Mesothelial cell of epicardium (in vitro differentiated cells): ENCODE measurements at places on chromosomes 2 and 18. TPM values are rescaled to one million over a fixed set of nuclear protein-coding genes. Genes with fewer than 3 reads are reported as not detected.

The NCK2 gene
- total RNA-seq: 57.5 to 59.5 TPM (median 58.9 TPM) in 3 replicates

DNA sequence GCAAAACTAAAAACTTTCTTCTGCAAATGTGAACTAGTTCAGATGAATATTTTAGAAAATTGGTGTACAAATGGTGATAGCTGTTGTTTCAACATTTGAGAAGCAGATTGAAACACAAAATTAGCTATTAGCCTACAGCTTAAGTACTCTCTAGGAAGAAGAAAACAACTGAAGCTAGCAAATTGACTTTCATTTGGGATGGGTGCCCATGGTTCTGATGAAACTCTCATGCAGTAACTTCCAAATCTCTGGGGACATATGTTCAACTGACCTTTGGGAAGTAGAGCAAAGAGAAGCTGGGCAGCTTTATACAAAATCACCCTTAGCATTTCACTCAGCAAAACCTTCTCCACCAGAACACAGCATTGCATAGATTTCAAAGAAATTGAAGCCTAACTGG is 119.0 kb downstream of the GALNT13 start:
- no peaks in the 10 kb centered on the region for H3K4me1 ChIP-seq
- no peaks in the 10 kb centered on the region for H3K27me3 ChIP-seq
- no peak overlapping the region for H3K4me3 ChIP-seq
- no peak for DNase-seq

The GPR75 gene
- 3.7 to 5.2 TPM (median 4.8 TPM) in 3 replicates for total RNA-seq

- H3K27ac ChIP-seq: no peak overlapping the region
- H3K36me3 ChIP-seq: peaks cover 3% of the 10 kb centered on the region
- peaks cover 7% of the 10 kb centered on the region for H3K27me3 ChIP-seq
- peaks cover 8% of the 10 kb centered on the region for H3K4me1 ChIP-seq
- no peak for DNase-seq
Measured at GRCh38 chr2:25000036-25000435, 28.3 kb upstream of the DNAJC27 start.

DNA sequence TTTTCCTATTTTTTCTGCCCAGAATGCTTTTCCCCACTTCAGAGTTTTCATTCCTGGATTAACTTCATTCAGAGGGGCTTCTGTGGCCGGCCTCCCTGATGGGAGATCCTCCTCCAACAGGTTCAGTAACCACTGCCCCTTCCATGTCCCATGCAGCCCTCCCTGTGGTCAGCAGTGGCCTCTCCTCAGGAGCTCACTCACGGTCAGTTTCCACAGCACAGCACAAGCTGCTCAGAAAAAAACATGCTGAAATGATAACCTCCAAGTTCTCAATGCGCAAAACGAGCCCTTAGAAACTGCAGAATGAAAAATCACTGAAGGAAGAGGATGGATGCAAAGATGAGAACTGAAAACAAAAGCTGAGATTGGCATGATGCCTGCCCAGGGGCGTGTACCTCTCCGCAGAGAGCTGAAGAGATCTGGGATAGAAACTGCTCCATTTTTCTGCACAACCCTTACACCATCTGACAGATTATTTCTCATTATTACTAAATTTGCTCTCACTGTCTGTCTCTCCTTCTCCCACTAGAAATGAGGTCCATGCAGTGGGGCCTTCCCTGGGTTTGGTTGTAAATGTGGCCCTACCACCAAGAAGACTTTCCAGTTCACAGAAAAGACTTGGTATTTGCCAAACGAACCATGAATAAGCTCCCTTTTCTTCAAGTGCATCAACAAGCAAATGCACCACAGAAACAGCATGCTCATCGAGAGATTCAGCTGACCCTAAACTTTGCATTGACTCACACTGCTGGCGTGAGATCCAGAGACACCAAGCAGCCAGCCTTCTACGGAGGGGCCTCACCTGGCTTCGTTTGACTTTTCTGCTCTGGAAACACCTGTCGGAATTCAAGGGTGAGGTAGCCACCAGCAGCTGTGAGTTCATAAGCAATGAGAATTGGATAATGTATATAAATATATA is 51.5 kb downstream of the TMEM18 start:
- H3K36me3 ChIP-seq: no peaks in the 10 kb centered on the region
- H3K4me1 ChIP-seq: no peaks in the 10 kb centered on the region
- no peak overlapping the region for H3K4me3 ChIP-seq

The C1QL2 gene
- total RNA-seq: not detected in 3 replicates

- no peak overlapping the region for H3K4me3 ChIP-seq
- DNase-seq: no peak
- no peaks in the 10 kb centered on the region for H3K36me3 ChIP-seq
- H3K4me1 ChIP-seq: no peaks in the 10 kb centered on the region
- H3K27me3 ChIP-seq: peaks cover 4% of the 10 kb centered on the region
- no peak overlapping the region for H3K27ac ChIP-seq
Measured at GRCh38 chr18:64490207-64490606, 341.3 kb upstream of the LINC00305 start.

DNA sequence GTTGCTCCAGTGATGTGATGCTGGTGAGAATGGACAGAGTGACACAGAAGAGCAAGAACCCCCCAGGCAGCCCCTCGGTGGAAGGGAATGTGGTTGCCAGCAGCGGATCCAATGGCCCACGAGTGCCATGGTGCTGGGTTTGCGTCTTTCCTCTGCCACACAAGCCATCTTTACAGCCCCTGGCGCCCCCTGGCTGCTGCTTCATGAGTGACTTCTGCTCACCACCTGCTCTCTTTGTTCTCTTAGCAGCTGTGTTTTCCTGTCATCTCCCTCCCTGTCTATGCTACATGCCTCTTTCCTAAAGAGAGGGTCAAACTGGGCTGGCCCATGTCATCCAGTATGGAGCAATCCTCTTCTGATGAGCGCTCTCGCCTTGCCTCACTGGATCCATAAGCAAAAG is 300.0 kb upstream of the SMIM21 start:
- H3K27ac ChIP-seq: no peak overlapping the region
- DNase-seq: peak; percentile 41
- H3K36me3 ChIP-seq: no peaks in the 10 kb centered on the region
- H3K27me3 ChIP-seq: no peaks in the 10 kb centered on the region
- H3K4me1 ChIP-seq: no peaks in the 10 kb centered on the region
- no peak overlapping the region for H3K4me3 ChIP-seq

The PUM2 gene
- total RNA-seq: 113 to 122 TPM (median 120 TPM) in 3 replicates

GRCh38 chr2:190318514-190318913 is 1.1 kb downstream of the HIBCH start:
- peaks cover 3% of the 10 kb centered on the region for H3K36me3 ChIP-seq
- no peak for DNase-seq
- H3K4me3 ChIP-seq: peak overlapping the region; percentile 92
